Daoy (cell line): ENCODE measurements at places on chromosomes 7 and 10. TPM values are rescaled to one million over a fixed set of nuclear protein-coding genes. Genes with fewer than 3 reads are reported as not detected.

DNA sequence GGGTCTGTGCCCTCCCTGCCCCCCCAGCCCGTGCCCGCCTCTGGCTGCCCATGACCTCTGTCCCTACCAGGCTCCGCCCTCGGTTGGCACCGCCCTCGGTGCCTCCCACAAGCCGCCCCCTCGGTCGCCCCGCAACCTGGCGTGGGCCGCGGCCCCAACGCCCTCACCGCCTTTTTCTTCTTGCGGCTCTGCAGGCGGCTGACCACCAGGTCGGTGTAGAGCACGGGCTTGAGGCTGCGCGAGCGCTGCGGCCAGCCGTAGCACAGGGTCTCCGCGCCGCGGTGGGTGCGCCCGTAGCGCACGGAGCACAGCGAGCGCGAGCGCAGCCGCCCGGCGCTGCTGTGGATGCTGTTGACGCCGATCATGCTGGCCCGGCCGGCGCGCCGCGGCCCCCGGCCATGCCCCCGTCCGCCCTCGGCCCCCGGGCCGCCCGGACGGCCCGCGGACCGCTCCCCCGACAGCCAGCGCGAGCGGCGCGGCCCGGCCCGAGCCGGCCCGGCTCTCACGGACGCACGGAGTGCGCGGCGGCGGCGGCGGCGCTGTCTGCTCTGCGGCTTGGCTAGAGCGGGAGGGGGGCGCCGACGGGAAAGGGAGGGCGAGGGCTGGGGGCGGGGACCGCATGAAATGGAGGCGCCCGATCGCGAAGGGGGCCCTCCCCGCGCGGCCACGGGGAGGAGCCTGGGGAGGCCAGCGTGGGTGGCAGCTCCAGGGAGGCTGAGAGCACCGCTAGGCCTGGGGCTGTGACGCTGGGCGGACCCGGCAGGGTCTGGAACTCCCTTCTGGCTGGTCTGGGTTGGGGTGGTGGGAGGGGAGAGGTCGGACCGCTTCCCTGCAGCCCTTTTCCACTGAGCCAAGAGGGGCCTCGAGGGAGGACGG is 9.6 kb downstream of the PSD start:
- no peak for DNase-seq

DNA sequence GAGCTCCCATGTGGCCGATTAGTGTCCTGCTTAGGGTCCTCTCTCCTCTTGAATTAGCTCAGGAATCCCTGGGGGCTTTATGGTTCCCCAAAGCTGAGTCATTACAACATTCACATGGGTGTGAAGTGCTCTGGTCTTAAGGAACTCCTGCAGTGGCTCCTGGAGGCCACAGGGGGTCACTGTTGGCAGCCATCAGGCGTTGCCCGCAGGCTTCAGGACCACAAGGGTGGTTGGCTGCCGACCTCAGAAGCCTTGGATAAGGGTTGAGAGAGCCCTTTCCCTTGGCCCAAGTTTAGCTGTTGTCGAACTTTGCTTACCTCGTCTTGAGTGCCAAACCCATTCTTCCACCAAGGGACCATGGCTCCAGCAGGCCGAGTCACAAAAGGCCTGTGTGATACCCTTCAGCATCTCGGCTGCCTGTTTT is 61.7 kb downstream of the SH2D4B start:
- peak; percentile 74 for DNase-seq

GRCh38 chr10:27857616-27858015 is 112.0 kb upstream of the MKX start:
- no peak for DNase-seq

GRCh38 chr7:6419310-6419773 is 28.4 kb downstream of the DAGLB start:
- no peak for DNase-seq

GRCh38 chr7:157043745-157044144 is 33.3 kb upstream of the MNX1 start:
- DNase-seq = peak; percentile 75

The OR13A1 gene
- not detected in 2 replicates for total RNA-seq

DNA sequence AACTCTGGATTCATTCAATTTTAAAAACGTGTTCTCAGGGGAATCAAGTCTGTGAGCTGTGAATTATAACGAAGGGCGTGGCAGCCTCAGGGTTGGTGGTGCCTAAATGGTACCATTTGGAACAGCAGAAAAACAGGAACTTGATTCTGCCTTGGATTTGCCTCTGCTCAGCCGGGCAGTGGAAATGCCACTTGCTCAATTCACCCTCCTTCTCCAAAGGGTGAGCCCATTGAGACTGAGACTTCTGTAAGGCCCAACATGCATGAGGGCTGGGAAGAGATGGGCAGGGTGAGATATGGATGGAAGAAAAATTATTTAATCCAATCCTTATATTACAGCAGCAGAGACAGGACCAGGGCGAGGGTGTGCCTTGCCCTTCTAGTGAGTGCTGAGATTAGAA is 107.1 kb upstream of the HABP2 start:
- no peak for DNase-seq

The TMEM229A gene
- not detected in 2 replicates for total RNA-seq

The TET1 gene
- total RNA-seq = 0.21 and 0.57 TPM in 2 replicates

DNA sequence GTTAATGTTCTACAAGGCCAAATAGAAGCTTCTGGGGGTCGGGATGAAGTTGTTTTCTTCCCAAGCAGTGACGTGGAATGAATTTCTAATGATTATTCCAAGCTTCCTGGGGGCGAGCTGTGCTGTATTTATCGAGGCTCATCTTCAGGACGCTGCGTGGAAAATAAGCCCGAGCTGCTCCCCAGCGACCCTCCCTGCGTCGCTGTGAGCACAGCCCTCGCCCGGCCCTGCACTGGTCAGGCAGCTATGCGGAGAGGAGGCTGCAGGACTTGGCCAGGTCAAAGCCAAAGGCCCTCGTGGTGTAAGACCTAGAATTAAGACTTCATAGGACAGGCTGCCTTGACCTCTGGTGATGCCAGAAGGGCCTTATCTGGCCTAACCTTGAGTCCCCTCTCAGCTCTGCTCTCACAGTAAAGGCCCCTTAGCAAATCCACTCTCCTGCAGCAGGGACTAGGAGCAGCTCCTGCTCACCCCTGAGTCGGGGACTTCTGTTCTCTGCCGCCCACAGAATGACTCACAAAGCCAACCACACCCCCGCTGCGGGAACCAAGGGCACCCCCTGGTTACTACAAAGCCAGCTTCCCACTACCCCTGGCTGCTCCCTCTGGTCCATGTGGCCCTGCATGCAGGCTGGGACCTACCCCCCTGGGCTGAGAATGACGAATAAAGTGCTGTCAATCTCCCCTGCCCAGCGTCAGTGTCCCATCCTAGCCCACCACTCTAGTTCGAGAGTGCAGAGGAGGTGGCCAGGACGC is 501.6 kb downstream of the TCERG1L start:
- peak; percentile 39 for DNase-seq

The CCNY gene
- total RNA-seq = 26.9 and 40.1 TPM in 2 replicates

GRCh38 chr7:2403718-2404648 is 572 bp downstream of the CHST12 start:
- peak; percentile 41 for DNase-seq

The TBC1D12 gene
- 8.1 and 10.9 TPM in 2 replicates for total RNA-seq

The FRAT1 gene
- 1.3 and 2.2 TPM in 2 replicates for total RNA-seq

GRCh38 chr7:48337012-48337621 is 165.9 kb downstream of the ABCA13 start:
- no peak for DNase-seq

The SPDYE16 gene
- total RNA-seq = under 0.01 TPM in 1 of 2 replicates, not detected in the other

The ANKRD61 gene
- total RNA-seq = 0.23 and 0.89 TPM in 2 replicates

The SLC13A4 gene
- not detected in 2 replicates for total RNA-seq

The MNX1 gene
- total RNA-seq = 4.4 and 6.3 TPM in 2 replicates

DNA sequence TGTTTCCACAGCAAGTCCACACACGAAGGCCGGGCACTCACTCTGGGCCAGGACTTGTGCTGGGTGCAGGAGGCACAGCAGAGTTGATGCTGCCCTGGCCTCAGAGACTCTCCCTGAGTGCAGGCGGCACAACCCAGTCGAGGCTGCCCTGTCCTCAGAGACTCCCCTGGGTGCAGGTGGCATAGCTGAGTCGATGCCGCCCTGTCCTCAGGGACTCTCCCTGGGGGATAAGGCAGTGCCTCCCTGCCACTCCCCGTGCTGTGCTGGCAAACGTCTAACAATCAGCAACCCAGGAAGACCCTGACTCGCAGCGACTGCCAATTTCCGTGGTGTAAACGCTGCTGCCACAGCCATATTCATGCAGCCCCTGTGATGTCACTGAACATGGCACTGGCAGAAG is 93.1 kb downstream of the PDGFA start:
- DNase-seq = no peak

The SPRN gene
- total RNA-seq = not detected in 2 replicates

GRCh38 chr10:69321865-69322264 is 43.6 kb downstream of the HK1 start:
- DNase-seq = no peak

- peak; percentile 59 for DNase-seq
Observed at GRCh38 chr7:82810558-82811259, 352.0 kb downstream of the PCLO start.

DNA sequence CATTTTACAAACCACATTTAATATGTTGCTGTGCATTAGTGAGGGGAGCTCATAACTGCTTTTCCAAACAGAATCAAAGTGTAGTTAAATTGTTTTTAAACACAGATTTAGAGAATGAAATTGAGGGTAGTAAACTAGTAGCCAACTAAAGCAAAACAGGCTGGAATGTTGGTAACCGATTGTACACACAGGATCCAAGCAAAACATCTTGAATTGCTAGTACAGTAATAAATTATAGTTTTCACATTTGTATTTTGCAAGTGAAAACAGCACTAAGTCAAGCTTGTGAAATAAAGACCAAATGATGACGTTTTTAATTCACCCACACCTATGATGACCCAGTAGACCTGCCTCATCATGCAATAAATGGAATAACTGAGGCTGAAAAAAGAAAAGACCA is 198.3 kb downstream of the HDAC9 start:
- no peak for DNase-seq

DNA sequence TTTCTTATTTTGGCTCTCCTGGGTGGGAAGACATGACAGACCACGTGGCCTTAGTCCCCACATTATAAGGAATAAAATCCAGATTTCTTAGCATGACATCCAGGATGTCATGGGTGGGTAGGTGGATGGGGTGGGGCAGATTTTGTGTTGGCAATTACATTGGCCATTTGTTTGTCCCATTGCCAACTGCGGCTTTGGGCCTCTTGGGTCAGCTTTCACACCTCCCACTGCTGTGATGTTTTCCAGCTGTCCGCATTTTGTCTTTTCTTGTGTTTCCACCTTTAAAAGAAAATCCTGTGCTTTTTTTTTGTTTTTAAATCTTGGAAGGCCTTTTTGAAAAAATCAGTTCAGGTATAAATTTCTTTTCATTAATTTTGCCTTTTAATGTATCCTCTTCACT is 237.0 kb downstream of the SDK1 start:
- DNase-seq = no peak

The ADIRF gene
- total RNA-seq = not detected in 2 replicates

DNA sequence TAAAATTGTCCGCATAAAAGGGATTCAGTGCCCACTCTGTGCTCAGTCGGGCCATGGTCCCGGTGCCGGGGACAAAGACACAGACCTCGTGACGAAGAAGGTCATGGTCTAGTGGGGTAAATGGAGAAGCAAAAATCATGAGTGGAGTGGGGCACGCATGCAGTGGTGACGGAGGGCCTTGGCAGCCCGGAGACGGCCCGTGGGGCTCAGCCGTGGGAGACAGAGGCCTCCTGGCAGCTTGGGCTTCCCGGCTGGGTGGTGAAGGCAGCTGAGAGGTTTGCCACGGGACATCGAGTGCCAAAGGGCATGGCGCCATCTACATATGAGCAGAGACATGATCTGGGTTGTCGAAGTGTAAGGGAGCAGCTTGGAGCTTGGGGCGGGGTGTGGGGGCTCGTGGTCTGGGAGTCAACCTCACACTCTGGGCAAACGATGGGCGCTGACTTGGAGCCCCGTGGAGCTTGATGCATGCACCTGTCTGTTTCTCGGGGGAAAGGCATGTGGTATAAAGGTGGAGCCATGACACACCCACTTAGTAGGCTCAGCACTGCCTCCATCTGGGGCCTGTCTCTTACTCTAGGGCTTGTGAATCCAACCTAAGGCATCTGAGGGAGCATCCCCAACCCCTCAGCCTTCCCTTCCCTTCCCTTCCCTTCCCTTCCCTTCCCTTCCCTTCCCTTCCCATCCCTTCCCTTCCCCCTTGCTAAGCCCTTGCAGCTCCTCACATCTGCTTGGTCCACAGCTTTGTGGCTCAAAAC is 151.0 kb upstream of the INSYN2A start:
- DNase-seq = no peak

GRCh38 chr10:23696476-23696875 is 257.6 kb downstream of the OTUD1 start:
- no peak for DNase-seq

The GATAD1 gene
- 17.6 and 19.9 TPM in 2 replicates for total RNA-seq

DNA sequence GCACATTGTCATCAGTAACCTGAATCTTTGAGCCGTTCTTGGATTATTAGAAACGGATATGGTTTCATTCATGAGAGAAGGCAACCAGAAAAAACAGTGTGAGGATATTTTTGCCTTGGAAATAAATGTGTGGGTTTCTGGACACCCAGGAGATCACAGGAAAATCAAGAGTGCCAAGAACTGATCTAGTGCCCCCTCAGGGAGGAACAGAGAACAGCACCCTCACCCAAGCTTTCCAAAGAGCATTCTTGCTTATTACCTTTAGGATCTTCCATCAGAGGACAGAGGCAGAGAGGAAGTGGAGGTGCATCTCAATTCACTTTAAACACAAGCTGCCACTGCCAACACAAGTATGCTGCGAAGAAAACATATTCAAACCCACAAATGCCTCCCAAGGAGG is 851.5 kb upstream of the COBL start:
- no peak for DNase-seq

DNA sequence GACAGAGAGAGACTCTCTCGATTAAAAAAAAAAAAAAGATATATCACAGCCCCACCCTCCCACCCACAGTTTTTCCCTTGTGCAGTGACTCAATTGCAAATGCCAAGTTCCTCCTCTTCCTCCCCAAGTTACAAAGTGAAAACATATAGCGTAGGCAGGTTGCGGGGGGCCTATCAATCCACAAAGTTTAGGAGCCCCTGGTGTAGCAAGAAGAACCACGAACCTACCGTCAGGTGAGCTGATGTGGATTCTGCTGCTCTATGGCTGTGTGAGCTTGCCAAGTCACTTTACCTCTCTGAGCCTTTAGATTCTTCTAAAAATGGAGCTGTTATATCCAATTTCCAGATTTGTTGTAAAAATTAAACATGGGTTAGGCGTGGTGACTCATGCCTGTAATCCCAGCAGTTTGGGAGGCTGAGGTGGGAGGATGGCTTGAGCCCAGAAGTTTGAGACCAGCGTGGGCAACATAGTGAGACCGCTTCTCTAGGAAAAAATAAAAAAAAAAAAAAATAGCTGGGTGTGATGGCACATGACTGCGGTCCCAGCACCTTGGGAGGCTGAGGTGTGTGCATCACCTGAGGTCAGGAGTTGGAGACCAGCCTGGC is 8.2 kb upstream of the RHBDD2 start:
- no peak for DNase-seq

- no peak for DNase-seq
Observed at GRCh38 chr7:142301299-142301698, 43.4 kb upstream of the PRSS58 start.
